ENCODE measurements at places on chromosomes 13 and 19.
A peak's percentile ranks its signal among the peaks of the same experiment; 100 is the strongest.

GRCh38 chr13:36130193-36130551, 1.0 kb downstream of the DCLK1 start:
- H3K27me3 ChIP-seq, result peaks cover 78% of the 10 kb centered on the region
- H3K4me1 ChIP-seq, result peaks cover 8% of the 10 kb centered on the region
- H3K36me3 ChIP-seq, result no peaks in the 10 kb centered on the region
- DNase-seq, result no peak
- H3K4me3 ChIP-seq, result peak overlapping the region; percentile 22

DNA sequence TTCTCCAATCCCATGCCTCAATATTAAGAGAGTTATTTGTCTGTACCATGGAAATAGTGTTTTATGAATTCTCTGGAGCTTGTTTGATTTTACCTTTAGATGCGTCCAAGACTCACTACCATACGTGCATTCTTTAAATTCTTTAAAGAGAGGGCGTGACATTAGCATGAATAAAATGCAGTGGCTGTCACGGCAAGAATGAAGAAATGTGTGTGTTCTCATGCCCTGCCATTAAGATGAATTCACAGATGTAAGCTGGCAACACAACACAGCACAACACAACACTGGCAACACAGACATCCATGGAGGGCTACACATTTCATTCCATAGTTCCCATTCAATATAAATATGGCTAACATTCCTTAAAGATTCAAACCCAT, 213.4 kb downstream of the ENOX1 start:
- no peaks in the 10 kb centered on the region for H3K27me3 ChIP-seq
- H3K4me1 ChIP-seq, result peaks cover 28% of the 10 kb centered on the region
- no peaks in the 10 kb centered on the region for H3K36me3 ChIP-seq
- DNase-seq, result no peak

DNA sequence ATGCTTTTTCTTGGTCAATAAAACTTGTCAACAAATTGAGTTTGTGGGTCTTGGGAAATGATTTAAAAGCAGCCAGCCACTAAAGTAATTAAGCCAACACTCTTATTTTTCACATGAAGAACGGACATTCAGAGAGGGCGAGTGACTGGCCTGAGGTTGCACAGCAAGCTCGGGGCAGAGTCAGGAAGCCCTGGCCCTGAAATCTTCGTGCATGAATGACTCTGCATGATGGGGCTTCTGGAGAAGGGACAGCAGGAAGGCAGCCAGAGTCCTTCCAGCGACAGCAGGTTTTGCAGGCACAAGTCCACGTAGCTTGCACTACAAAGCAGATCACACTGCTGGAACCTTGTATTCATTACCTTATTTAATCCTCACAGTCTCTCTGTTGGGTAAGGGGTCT, 232.5 kb downstream of the ZNF536 start:
- no peak overlapping the region for H3K4me3 ChIP-seq
- no peak for DNase-seq
- H3K4me1 ChIP-seq, result no peaks in the 10 kb centered on the region

- H3K27me3 ChIP-seq, result no peaks in the 10 kb centered on the region
- DNase-seq, result no peak
- peaks cover 31% of the 10 kb centered on the region for H3K36me3 ChIP-seq
- H3K4me1 ChIP-seq, result peaks cover 5% of the 10 kb centered on the region
These were observed 4.0 kb downstream of the MRPL54 start for GRCh38 chr19:3766520-3766919.

DNA sequence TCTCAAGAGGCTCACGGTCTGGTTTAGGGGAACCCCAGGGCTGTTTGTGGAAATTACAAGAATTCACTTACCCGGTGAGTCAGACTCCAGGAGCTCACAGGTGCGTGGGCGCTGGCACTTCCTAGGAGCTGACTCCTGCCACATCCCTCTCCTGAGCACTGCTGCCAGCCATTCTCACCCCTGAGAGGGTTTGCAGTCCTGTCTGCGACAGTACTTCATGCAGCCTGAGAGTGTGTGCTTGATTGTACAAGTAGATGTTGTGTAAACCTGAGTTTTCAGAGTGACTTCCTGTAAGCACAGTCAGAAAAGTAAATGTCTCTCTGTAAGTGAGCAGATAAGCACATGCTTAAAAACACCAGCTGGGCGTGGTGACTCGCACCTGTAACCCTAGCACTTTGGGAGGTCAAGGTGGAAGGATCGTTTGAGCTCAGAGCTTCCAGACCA, 8.1 kb downstream of the MRPL4 start:
- no peaks in the 10 kb centered on the region for H3K27me3 ChIP-seq
- no peak for DNase-seq
- no peak overlapping the region for H3K4me3 ChIP-seq
- H3K36me3 ChIP-seq, result peaks cover 43% of the 10 kb centered on the region
- no peak overlapping the region for H3K27ac ChIP-seq

DNA sequence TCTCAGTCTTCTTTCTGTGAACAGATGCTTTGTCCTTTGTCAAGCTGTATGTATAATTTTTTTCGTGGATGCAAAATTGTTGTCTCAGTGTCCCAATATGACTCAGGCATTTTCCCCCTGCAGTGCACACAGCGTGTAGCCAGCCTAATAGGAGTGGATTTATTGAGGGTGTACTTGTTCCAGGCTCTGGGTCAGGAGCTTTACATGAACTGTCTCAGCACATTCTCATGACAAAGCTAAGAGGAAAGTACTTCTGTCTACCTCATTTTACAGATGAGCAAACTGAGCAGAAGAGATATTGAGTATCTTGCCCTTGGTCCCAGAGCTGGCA, 50.8 kb downstream of the STK24 start:
- peaks cover 4% of the 10 kb centered on the region for H3K36me3 ChIP-seq
- H3K27me3 ChIP-seq, result no peaks in the 10 kb centered on the region
- H3K4me1 ChIP-seq, result peaks cover 13% of the 10 kb centered on the region
- no peak overlapping the region for H3K27ac ChIP-seq
- no peak overlapping the region for H3K4me3 ChIP-seq

DNA sequence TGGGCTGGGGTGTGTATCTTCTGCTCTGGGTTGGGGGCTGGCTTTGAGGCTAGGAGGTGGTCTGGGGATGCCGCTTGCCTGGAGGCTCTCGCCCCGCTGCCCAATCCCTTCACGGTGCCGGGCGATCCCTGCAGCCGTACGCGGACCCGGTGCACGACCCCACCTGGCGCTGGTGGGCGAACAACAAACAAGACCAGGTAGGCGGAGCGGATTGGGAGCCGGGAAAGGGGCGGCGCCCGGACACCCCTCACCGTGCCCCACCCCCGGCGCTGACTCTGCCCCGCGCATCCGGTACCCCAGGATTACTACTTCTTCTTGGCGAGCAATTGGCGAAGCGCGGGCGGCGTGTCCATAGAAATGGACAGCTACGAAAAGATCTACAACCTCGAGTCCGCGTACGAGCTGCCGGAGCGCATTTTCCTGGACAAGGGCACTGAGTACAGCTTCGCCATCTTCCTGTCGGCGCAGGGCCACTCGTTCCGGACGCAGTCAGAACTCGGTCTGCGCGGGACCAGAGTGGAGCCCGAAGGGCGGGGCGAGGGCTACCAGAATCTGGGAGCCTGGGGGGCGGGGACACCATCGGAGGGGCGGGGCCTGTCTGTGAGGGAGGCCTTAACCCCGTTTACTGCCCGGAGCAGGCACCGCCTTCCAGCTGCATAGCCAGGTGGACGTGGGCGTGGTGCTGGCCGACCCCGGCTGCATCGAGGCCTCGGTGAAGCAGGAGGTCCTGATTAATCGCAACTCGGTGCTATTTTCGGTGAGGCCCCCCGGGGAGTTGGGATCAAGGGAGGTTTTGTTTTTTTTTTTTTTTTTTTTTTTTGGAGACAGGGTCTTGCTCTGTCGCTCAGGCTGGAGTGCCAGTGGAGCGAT, 12.1 kb upstream of the PSMD8 start:
- peak; percentile 82 for DNase-seq
- peaks cover 20% of the 10 kb centered on the region for H3K4me1 ChIP-seq
- no peaks in the 10 kb centered on the region for H3K36me3 ChIP-seq
- no peak overlapping the region for H3K27ac ChIP-seq
- H3K27me3 ChIP-seq, result peaks cover 30% of the 10 kb centered on the region

GRCh38 chr13:54004026-54004699, 975.5 kb downstream of the OLFM4 start:
- H3K27me3 ChIP-seq, result no peaks in the 10 kb centered on the region
- DNase-seq, result no peak
- H3K27ac ChIP-seq, result no peak overlapping the region

DNA sequence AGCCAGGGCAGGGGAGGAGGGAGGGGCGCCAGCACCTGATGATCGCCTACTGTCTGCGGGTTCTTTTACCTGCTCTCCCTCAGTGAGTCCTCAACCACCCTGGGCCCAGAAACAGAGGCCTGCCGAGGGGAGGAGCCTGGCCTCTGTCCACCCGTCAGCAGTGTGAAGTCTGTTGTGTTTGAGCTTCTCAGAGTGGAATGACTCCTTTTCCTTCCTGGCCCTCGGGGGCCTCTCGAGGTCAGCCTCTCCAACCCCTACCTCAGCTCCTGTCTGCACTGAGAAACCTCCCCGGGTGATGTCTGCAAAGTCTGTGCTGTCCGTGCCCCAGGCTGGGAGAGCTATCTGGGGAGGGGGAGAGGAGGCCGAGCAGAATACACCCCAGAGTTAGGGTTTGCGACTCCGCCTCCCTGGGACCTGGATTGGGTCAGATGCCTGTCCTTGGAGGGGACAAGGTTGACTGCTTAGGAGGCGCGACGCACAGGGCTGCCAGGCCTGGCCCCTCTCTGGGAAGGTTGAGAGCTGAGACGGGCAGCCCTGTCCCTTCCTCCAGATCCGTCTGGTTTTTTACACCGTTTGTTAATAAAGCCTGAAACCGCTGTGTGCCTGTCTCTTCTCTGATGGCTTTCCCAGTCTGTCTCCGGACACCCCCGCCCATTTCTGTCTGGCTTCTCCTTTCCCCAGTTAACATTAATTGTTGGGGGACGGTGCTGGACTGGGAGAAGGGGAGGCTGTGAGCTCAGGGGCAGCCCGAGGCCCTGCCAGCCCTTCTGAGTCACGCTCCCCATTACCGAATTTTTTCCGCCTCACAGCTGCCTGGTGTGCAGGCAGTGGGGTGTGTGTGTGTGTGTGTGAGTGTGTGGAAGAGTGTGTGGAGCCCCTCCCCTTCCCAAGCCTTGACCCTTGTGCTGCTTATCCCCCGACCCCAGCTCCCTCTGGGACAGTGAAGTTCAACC, 989 bp upstream of the SSC5D start:
- peaks cover 2% of the 10 kb centered on the region for H3K36me3 ChIP-seq
- H3K27me3 ChIP-seq, result peaks cover 2% of the 10 kb centered on the region
- no peak for DNase-seq
- no peak overlapping the region for H3K27ac ChIP-seq
- H3K4me3 ChIP-seq, result no peak overlapping the region

DNA sequence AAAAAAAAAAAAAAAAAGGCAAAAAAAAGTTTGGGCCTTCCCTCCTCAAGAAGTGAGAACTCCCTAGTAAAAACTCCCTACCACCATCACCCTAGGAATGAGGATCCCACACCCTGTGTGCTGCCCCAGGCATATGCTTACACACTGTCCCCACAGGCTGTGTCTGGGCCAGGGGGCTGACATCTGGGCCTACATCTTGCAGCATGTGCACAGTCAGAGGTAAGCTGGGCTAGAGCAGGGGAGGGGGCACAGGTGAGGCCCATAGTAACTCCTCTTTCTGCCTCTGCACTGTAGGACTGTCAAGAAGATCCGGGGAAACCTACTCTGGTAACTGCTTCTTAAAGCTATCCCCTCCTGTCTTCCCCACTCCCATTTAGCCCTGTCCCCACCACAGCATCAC, 1.0 kb downstream of the HAUS5 start:
- peaks cover 30% of the 10 kb centered on the region for H3K36me3 ChIP-seq
- peak overlapping the region; percentile 86 for H3K4me3 ChIP-seq
- DNase-seq, result no peak
- peaks cover 25% of the 10 kb centered on the region for H3K4me1 ChIP-seq
- H3K27me3 ChIP-seq, result no peaks in the 10 kb centered on the region

DNA sequence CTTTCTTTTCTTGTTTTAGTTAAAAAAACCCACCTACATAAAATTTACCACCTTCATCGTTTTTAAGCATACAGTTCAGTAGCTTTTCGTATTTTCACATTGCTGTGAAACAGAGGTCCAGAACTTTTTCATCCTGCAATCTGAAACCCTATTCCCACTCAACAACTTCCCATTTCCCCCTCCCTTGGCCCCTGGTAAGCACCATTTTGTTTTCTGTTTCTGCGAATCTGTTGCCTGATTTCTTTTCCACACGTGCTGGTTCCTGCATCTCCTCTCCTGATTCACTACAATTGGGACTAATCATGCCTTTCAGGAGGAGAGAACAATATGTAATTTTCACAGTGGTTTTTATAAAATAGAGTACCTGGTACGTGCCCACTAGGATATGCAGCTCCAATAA, 149.2 kb upstream of the RNF113B start:
- no peak overlapping the region for H3K27ac ChIP-seq
- no peaks in the 10 kb centered on the region for H3K36me3 ChIP-seq
- no peak overlapping the region for H3K4me3 ChIP-seq
- H3K4me1 ChIP-seq, result no peaks in the 10 kb centered on the region

- peaks cover 25% of the 10 kb centered on the region for H3K4me1 ChIP-seq
- H3K27me3 ChIP-seq, result peaks cover 35% of the 10 kb centered on the region
- DNase-seq, result no peak
- H3K36me3 ChIP-seq, result no peaks in the 10 kb centered on the region
- H3K4me3 ChIP-seq, result no peak overlapping the region
These were observed 7.1 kb downstream of the PNMA8B start for GRCh38 chr19:46488551-46488950.

- H3K4me1 ChIP-seq, result peaks cover 6% of the 10 kb centered on the region
- H3K4me3 ChIP-seq, result no peak overlapping the region
These were observed 4.2 kb downstream of the SULT2B1 start for GRCh38 chr19:48556163-48556562.

- peak; percentile 19 for DNase-seq
- H3K27me3 ChIP-seq, result no peaks in the 10 kb centered on the region
- peaks cover 43% of the 10 kb centered on the region for H3K4me1 ChIP-seq
- peaks cover 2% of the 10 kb centered on the region for H3K36me3 ChIP-seq
- H3K27ac ChIP-seq, result peak overlapping the region; percentile 22
These were observed 1.0 kb downstream of the FBL start for GRCh38 chr19:39845172-39845571.

- H3K4me3 ChIP-seq, result no peak overlapping the region
- H3K4me1 ChIP-seq, result no peaks in the 10 kb centered on the region
- no peaks in the 10 kb centered on the region for H3K27me3 ChIP-seq
- H3K27ac ChIP-seq, result no peak overlapping the region
These were observed 65.2 kb upstream of the PEG3 start for GRCh38 chr19:56905631-56906150.

- H3K36me3 ChIP-seq, result no peaks in the 10 kb centered on the region
- no peaks in the 10 kb centered on the region for H3K4me1 ChIP-seq
- no peak overlapping the region for H3K27ac ChIP-seq
- DNase-seq, result no peak
- H3K4me3 ChIP-seq, result no peak overlapping the region
- H3K27me3 ChIP-seq, result peaks cover 6% of the 10 kb centered on the region
These were observed 147.2 kb upstream of the VSTM2B start for GRCh38 chr19:29378543-29379080.

DNA sequence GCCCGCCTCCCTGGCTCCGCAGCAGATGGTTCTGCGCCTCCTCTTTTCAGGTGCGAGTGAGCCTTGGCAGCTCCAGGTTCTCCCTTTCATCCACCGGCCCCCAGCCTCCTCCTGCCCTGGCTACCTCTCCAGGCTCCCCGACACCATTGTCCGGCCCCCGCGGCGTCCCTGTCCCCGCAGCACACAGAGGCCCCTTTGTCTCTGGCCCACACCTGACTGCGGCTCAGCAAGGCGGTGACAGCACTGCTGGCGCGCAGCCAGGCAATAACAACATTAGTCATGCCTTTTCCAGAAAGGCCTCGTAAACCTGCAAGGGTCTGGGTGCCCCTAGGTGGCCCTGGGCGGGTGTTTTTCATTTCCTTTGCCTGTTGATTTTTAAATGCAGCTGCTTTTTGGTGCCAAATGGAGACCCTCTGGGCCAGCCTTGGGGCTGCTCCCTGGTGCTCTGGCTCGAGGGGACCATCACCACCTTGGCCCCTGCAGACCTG, 73.2 kb upstream of the MEDAG start:
- H3K36me3 ChIP-seq, result no peaks in the 10 kb centered on the region
- DNase-seq, result peak; percentile 88
- H3K4me3 ChIP-seq, result no peak overlapping the region
- no peak overlapping the region for H3K27ac ChIP-seq
